ENCODE measurements at places on chromosomes 7 and 10.

DNA sequence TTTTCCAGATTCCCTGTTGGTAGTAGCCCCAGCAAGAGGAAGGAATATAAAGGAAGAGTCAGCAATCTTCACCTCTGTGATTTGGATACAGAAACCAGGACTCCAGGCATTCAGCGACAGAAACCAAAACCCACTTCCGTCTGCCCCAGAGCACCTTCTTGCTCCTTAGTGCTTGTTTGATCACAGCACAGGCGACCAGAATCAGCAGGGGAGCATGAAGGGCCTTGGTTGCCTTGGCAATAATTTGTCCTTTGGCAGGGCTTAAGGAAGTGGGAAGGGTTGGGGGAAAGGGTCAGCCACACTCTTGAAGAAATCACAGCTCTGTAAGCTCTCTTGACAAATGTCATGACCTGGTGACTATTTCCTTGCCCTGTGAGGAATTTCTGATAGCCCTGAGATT, 379.6 kb downstream of the OTUD1 start:
- DNase-seq, result no peak

DNA sequence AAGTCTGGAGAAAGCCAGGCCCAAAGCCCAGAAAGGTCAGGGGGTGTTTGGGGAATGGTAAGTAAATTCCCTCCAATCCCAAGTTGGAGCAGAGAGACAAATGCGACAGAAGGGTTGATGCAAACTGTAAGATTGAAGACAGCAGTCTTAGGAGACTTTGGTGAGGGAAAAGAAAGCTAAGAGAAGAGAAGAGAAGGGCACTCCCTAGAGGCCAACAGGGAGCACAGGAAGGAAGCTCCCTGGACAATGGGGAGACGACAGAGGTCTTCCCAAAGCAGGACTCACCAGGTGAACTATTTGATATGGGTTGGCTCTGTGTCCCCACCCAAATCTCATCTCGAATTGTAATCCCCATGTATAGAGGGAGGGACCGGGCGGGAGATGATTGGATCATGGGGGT, 151.5 kb downstream of the KIF20B start:
- DNase-seq, result no peak

GRCh38 chr7:158738841-158739240, 34.2 kb upstream of the NCAPG2 start:
- DNase-seq, result no peak

GRCh38 chr7:66591799-66592596, 36.7 kb upstream of the KCTD7 start:
- peak; percentile 78 for DNase-seq

- DNase-seq, result peak; percentile 87
Measured at GRCh38 chr10:101060951-101061623, 702 bp upstream of the KAZALD1 start.

GRCh38 chr10:91681361-91682276, 48.7 kb upstream of the PPP1R3C start:
- DNase-seq, result no peak

- DNase-seq, result no peak
Measured at GRCh38 chr7:37899712-37900247, 16.8 kb downstream of the SFRP4 start.

- peak; percentile 89 for DNase-seq
Measured at GRCh38 chr7:28729281-28729680, 228.8 kb downstream of the TRIL start.

- no peak for DNase-seq
Measured at GRCh38 chr10:72272689-72273409, 875 bp upstream of the DDIT4 start.

- no peak for DNase-seq
Measured at GRCh38 chr10:29496341-29497162, 138.2 kb downstream of the SVIL start.

GRCh38 chr10:3460420-3461128, 288.0 kb upstream of the PITRM1 start:
- DNase-seq, result no peak

- DNase-seq, result no peak
Measured at GRCh38 chr7:6228361-6229229, 43.8 kb downstream of the CYTH3 start.

DNA sequence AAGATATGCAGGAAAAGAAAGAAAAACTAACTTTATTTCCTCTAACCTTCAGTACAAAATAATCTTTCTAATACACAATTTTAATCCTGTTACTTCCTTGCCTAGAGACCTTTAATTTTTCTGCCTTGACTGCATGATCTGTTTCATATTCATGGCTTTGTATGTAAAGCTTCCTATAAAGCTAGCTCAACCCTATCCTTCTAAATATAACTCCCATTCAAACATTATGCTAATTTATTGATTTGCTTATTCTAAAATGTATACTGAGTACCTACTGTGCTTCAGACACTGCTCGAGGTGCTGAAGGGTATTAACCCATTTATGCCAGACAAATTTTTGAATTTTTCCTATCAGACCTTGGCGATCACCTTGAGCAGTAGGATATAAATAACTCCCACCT, 47.6 kb downstream of the SEMA3C start:
- no peak for DNase-seq

GRCh38 chr7:138076196-138076595, at the start of gene AKR1D1:
AKR1D1 (plus strand) TSS chr7:138076459; CDS start chr7:138076519, 60 bp downstream.
- DNase-seq, result no peak

DNA sequence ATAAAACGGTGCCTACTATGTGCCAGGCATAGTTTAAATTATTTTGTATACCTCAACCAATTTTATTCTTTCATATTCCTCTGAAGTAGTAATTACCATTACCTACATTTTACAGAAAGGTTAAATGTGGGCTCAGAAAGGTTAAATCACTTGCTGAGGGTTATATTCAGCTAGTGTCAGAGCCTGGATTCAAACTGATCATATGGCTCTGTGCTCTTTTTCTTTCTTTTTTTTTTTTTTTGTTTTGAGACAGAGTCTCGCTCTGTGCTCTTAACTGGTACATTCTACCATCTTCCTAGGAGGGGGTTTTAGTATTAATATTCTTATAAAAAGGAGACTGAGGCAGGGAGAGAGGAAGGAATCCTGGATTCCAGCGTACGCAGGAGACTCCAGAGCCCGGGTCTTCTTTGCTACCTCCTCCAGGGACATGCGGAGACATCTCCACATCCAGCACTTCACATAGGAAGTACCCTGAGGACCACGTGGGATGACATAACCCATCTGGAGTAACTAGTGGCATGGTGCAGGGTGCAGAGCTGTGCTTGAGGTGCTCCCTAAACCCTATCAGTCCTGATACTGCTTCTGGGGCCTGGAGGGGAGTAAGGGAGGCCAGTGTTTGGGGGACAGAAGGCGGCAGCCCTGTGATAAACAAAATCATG, 29.6 kb upstream of the ATXN7L1 start:
- DNase-seq, result no peak

DNA sequence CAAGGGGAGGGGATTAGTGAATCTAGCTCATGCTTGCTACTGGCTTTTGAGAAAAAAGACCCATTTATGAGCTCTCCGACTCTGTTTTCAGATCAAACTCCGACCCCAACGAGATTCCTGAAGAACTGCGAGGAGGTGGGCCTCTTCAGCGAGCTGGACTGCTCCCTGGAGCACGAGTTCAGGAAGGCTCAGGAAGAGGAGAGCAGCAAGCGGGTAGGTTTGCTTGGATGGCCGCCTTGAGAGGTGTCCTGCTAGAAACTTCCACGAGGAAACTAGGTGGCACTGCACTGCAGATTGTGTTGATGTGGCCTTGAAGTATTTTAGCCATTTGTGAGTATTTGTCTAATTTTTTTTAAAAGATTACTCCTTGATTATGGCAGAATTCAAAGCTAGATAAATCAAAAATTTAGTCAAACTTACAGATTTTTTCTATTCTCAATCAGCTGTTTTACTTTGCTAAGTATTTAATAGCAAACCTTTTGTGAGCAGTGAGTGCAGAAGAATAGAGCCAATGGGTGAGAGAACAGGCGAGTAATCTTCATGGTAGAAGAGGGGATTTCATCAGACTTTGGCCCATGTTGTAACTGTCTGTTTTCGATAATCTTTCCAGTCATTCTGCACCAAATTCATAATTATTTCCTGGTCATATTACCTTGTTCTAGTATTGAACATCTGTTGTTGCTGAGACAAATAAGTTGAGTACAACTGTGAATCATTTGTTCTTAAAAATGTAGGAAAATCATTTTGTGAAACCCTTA, 95.4 kb downstream of the CREB5 start:
- DNase-seq, result no peak

DNA sequence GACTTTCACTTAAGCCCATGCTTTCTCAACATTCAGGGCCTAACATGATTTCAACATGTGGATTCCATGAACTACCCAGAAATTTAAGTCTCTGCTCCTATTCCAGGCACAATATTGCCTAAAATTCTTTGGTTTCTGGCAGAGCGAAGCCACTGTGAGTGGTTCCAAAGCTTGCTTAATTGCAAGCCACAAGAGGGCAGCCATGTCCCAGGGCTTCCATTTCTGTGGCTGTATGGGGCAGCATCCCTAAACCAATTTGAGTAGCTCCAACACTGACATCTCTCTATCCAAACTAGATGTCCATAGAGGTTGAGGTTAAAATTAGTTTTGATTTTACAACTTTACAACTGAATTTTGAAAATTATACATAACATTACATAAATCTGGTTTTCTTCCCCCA, 56.3 kb upstream of the MDFIC start:
- DNase-seq, result no peak

- no peak for DNase-seq
Measured at GRCh38 chr10:122494833-122495232, 33.5 kb downstream of the HTRA1 start.

GRCh38 chr10:18607503-18608378, 43.6 kb downstream of the NSUN6 start:
- no peak for DNase-seq

- no peak for DNase-seq
Measured at GRCh38 chr7:140017543-140017942, 45.2 kb downstream of the PARP12 start.

GRCh38 chr7:117785431-117785830, 87.8 kb downstream of the CTTNBP2 start:
- no peak for DNase-seq
